Activated CD4-positive, alpha-beta T cell treated with anti-CD3 and anti-CD28 coated beads, Interleukin-2, amount 50 U/mL, for 48 hours (primary cell): ENCODE measurements at places on chromosomes 4 and X.

- DNase-seq = no peak
Measured at GRCh38 chr4:3571921-3572320, 39.7 kb upstream of the LRPAP1 start.

- DNase-seq = no peak
Measured at GRCh38 chrX:151873096-151873495, 39.6 kb upstream of the MAGEA4 start.

DNA sequence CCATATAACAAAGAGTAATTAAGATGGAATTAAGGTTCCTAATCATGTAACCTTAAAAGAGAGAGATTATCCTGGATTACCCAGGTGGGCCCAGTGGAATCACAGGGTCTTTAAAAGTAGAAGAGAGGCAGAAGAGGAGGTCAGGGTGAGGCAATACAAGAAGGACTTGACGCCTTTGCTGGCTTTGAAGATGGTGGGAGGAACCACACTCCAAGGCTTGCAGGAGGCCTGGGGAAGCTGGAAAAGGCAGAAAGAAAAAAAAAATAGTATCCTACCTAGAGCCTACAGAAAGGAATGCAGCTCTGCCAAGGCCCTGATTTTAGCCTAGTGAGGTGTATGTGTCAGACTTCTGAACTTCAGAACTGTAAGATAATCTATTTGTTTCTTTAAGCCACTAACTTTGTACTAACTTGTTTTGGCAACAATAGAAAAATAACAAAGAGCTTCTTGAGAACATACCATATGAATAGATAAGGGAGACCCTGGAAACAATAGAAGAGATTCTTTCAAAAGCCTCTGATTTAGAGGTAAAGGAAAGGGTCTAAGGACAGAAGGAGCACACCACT, 229.9 kb upstream of the TTC29 start:
- no peak for DNase-seq

- DNase-seq = no peak
Measured at GRCh38 chr4:6264225-6264540, 5.5 kb upstream of the WFS1 start.
